ENCODE measurements at places on chromosomes 2 and 18.

DNA sequence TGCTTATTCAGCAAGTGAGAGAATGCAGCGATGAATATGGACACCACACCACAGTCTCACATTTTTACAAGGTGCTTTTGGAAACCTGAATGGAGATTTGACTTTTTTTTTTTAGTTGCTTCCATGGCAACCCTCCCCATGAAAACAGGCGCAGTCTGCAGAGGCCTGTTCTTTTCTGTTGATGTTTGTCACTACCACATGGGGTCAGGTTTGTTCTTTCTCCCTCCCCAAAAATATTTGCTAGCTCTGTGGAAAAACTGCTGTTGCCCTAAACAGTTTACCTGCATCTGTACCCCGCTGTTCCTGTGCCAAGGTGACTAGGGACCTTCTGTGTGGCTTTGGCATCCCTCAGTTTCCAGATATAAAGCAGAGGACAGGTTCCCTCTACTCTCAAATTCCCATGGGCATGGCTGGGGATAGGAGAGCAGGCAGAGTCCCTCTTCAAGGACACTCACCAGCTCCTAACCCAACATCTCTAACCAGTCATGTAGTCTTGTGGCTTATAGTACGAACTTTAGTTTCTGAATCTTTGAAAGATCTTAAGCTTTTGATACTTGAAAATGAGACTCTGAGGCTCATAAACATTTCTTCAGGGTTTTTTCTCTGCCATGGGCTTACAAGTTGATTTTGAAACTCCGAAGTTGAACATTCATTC is 14.7 kb upstream of the MAPRE2 start:
- no peak for DNase-seq

DNA sequence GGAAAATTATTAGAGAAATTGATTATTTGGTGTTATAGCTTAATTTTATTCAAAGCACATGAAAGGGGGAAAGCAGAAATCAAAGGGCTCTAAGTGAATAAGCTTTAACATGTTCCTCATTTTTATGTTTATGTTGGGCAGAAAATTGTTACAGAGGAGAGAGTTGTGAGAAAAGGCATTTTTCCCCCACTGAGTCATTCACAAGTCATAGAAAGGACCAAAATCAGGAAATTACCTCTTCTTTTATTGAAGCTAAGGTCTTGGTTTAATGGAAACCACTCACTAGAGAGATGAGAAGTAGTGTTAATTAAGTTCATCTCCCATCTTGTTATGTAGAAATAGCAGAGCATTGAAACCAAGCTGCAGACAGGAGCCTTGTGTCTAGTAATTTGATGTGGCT is 175.3 kb upstream of the THUMPD2 start:
- no peak for DNase-seq

DNA sequence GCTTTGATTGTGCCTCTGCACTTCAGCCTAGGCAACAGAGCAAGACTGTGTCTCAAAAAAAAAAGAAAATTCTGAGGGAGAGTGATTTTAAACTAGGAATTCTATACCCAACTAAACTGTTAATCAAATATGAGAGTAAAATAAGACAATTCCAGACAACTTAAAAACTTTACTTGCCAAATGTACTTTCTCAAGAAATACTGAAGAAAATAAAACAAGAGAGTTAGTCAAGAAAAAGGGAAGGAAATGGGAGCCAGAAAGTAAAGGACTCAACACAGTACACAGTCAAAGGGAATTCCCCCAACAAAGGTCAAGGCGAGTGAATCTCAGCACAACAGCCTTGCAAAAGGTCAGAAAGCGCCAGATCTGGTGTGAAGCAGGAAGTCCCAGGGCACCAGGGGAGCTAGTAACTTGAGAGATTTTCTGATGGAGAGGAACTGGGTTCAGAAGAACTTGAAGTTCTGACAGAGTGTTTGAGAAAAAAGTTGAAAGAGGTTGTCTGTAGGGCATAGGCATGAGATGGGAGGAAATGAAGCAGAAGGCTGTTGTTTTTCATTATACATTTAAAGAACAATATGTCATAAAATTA is 22.6 kb upstream of the TBC1D8 start:
- DNase-seq: no peak

DNA sequence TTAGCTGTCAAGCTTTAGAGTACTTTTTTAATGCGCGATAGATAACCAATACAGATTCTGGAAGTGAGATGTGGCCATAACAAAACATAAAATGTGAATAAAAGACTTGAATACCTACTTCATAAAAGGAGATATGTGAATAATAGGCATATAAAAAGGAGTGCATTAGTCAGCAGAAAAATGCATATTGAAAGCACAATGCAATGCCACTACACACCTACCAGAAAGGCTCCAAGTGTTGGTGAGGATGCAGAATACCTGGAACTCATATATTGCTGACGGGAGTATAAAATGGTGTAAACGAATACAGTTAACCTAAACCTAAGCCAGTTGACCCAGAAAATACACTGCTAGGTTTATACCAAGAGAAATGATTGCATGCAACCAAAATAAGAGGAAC is 10.9 kb upstream of the RAPGEF4 start:
- no peak for DNase-seq

GRCh38 chr2:106944215-106944614 is 58.2 kb upstream of the ST6GAL2 start:
- no peak for DNase-seq

- no peak for DNase-seq
Measured at GRCh38 chr18:7066965-7067555, 50.5 kb downstream of the LAMA1 start.

DNA sequence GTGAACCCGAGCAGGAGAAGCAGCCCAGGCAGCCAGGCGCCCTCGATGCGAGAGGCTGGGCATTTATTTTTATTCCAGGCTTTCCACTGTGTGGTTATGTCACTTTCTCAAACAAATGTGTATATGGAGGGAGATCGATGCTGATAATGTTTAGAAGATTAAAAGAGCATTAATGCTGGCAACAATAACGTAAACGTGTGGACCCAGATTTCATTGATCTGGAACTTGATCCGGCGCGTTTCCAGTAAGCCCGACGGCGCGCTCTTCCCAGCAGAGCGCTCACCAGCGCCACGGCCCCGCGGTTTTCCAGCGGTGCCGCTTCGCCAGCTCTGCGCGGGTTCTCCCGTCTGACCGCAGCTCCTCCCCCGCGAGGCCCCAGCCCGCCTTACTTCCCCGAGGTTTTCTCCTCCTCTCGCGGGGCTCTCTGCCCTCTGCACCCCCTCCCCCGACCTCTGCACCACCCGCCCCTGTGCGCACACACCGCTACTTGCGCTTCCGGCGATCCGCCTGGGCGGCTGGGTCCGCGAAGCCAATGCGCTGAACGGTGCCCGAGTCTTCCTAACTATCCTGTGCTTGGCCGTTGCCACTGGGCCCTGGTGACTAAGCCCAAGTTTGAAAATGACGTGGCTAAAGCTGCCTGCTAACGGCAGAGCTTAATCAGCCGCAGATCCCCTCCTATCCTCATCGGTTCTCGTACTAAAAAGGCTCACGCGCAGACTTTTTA is 6.1 kb downstream of the ONECUT2 start:
- DNase-seq: no peak

- no peak for DNase-seq
Measured at GRCh38 chr2:69483696-69484095, 46.5 kb upstream of the NFU1 start.

DNA sequence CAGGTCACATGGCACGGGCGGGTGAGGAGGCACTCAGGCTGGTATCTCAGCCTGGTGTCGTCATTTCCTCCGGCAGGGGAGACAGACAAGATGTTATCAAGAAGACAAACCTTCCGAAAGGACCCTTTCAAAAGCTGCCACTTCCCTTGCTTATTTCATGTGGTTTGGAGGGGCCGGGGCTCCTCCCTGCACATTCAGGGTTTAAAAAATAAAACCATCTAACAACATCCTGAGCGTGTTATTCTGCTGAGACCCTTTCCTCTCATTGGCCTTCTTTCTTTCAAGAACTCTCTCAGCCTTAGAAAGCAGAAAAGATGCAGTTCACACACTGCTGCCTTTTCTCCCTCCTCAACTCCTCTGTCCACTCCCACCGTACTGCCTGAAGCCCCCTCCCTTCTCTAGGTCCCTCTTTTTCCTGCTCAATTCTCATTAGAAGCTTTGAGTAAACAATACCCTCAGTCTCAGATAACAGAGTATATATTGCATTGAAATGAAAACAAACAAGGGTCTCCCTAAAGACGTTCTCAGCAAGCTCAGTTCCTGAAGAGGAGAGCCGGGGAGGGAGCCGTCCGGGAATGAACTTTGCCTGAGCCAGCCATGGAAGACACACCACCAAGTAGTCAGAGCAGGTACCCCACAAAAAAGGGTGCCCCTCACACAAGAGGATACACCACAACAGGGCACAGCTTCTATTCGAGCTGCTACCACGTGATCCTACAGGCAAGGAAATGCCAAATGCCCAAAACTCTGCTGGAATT is 9.7 kb downstream of the SMAD7 start:
- DNase-seq: no peak

- DNase-seq: no peak
Measured at GRCh38 chr2:182605166-182605565, 110.9 kb upstream of the DNAJC10 start.

DNA sequence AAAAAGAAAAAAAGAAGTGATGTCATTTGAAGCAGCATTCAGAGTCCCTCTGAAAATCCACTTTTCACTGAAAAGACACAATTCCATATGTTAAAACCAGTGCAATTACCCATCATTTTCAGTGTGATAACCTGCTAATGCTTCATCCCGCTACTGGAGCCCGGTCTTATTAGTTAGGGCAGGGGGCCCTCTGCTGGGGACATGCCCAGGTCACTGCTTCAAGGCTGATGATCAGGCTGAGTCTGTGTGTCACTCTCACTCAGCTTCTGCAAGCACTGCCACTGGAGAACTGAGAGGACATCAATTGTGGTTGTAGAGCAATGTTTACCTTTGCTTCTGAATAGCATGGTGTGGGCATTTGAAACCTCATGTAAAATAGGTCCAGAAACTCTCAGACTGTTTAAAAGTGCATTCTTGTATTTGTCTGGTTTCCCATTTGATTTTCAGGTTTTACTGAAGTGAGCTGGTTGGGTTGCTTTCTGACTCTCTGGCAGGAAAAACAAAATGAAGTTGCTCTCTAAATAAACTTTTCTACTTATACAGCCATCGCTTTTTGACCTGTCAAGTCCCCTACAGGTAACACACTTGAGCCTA is 49.2 kb upstream of the NXPH2 start:
- DNase-seq: no peak

- no peak for DNase-seq
Measured at GRCh38 chr2:48233005-48233404, 296.9 kb upstream of the STON1 start.

DNA sequence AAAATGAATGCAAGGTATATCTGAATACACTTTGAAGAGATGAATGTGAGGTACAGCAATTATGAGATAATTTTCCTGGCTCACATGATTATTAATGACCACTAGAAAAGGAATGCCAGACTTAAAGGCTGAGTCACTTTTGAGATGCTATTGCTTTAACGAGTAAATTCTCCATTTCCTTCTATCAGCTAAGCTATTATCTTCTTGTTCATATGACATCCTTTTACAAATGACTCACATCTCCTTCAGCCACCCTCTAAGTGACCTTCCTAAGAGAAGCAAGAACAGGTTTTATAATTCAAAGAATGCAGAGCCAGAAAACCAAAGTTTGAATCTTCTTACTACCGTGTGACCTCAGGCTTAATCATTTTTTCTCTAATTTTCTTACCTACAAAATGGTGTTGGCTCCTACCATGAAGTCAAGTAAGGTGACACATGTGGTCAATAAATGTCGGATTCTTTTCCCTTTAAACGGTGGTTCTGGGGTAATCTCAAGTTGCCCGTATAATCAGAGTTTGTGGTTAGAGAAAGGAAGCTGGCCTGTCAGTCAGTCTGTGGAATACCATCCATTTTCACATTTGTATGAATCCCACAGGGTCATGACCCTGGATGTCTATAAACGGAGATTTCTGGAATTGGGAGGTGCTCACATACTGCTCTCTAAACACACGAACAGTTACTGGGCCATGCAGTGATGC is 184.0 kb upstream of the PID1 start:
- DNase-seq: peak; percentile 47

DNA sequence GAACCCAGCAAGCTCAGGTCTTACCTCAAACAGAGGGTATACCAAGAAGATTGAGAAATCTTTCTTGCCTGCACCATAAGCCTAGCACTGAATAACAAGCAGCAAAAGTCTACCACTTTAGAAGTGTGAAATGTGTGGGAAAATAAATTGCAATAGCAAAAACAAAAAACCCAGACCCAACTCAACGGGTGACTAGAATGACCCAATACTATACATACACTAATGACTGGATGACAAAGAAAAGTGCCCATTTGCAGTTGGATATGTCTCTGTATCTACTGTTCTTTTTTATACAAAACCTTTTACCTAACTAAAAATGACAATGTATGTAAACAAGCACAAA is 950.6 kb downstream of the TRIB2 start:
- no peak for DNase-seq

DNA sequence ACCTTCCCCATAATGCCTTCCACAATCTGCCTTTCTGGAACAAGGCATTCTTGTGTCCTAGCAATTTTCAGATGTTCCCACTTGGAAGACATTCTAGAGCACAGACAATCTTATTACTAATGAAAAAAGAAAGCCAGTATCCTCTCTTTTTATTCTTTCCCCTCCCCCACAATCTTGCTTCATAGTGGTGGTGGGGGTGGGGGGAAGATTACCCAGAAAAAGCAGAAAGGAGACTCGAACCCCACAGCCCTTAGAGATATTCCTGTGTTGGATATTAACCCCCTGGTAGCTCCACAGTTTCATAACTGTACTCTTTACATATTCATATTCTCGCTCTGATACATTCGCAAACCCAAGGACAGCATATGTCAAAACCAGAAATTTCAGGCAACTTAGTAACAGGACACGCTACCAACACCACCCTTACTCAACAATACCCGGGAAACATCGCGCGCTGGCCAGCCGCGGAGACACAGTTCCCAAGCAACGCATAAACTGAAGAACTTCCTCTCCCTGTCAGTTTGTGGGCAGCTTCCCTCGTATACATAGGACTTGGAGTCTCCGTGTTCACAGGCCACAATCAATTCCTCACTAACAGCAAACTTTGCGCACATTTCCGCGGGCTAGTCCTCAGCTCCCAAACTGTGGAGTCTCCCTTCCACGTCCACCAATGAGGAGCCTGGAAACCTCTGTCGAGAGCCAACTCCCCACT is 793 bp downstream of the NR4A2 start:
- peak; percentile 19 for DNase-seq

GRCh38 chr2:179428649-179429048 is 164.0 kb upstream of the SESTD1 start:
- no peak for DNase-seq

Data from T1000 (cell line).